NCI-H524 treated with DMSO at 0.1 percent for 48 hours (cell line): ENCODE measurements at places on chromosomes 3 and 15.

GRCh38 chr3:4656059-4656458, 162.9 kb downstream of the ITPR1 start:
- no peak for DNase-seq

DNA sequence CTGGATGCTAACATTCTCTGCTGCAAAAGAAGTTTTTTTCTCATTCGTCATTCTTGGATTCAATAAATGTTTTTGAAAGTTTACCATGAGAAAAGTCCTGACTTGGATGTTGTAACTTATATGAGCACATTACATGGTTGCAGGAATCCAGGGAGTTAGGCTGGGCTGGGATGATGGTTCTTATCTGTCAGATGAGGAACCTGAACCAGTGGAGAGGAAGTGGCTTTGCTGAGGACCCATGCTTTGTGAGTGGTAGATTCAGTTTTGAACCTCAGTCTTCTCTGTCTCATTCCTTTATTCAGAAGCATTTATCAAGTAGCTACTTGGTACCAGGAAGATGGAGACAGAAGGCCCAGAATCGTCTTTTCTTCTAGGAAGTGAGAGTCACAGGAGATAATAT, 3.7 kb upstream of the GASK1A start:
- no peak for DNase-seq

GRCh38 chr3:54481606-54482365, 359.4 kb downstream of the CACNA2D3 start:
- DNase-seq: no peak

DNA sequence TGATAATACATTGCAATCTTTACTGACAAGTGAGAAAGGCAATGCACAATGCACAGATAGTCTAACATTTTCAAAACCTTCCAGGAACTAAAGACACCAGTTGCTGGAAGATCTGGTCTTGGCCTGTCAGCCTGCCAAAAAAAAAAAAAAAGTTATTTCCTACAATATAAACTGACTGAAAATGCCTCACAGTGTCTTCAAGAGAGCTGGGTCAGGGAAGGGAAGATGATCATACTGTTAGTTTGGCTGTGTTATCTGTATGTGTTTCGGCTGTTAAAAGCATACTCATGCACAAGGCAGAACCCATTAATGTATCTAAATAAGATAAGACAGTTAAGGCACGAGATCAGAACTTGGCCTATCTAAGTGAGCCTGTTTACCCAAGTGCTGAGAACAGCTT, 673.4 kb downstream of the MECOM start:
- no peak for DNase-seq

DNA sequence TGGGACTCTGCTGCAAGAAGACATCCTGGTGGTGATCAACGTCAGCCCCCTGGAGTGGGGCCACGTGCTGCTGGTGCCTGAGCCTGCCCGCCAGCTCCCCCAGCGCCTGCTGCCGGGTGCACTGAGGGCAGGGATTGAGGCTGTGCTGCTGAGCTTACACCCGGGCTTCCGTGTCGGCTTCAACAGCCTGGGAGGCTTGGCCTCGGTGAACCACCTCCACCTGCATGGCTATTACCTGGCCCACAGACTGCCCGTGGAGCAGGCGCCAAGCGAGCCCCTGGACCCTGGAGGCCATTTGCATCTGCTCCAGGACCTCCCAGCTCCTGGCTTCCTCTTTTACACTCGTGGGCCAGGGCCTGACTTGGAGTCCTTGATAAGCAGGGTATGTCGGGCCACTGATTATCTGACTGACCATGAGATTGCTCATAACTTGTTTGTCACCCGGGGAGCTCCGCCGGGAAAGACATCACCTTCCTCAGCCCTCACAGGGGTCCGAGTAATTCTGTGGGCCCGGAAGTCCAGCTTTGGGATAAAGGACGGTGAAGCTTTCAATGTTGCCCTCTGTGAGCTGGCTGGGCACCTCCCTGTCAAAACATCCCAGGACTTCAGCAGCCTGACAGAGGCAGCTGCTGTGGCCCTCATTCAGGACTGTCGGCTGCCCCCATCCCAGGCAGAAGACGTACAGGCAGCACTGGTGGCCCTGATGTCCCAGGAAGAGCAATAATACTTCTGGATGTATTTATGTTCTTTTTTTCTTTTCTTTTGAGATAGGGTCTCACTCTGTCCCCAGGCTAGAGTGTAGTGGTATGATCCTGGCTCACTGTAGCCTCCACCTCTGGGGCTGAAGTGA, 7.6 kb downstream of the GDPGP1 start:
- DNase-seq: no peak

DNA sequence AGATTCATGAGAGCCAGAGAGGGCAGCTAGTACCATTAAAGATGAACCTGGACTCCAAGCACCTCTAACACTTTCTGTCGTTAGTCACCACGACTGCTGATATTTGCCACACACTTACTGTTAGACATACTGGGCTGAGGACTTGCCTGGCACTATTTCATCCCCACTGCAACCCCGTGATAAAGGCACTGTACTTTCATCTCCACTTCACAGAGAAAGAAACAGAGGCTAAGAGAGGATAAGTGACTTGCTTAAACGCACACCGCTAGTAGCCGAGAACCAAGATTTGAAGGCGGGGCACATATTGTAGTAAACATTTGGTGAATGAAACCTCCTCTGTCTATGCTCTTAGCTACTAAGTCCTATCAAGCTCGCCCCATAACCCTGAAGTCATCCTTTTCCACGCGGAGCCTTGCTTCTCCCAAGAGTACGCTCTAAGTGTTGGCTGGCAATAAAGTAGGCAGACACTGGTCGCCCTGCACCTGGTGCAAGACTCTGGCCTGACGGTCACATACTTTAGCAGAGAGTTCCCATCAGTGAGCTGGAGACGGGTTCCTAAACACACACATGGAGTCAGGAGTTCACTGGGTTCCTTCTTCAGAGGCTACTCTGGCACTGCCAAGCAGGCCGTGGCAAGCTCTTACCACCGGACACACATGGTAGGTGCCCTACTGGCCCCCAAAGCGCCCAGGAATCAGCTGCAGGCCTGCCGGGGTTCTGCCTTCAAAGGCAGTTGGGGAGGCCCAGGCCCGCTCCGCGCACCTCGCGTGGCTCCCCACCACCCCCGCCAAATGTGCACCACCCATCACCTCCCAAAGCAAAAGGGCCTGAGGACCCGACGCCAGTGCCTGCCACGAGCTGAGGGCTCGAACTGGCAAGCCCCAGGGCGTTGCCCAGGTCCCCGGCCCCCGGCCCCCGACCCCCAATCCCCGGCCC, 951 bp downstream of the POMGNT2 start:
- no peak for DNase-seq

- no peak for DNase-seq
These were observed 19.5 kb upstream of the TRANK1 start for GRCh38 chr3:36964331-36964730.

DNA sequence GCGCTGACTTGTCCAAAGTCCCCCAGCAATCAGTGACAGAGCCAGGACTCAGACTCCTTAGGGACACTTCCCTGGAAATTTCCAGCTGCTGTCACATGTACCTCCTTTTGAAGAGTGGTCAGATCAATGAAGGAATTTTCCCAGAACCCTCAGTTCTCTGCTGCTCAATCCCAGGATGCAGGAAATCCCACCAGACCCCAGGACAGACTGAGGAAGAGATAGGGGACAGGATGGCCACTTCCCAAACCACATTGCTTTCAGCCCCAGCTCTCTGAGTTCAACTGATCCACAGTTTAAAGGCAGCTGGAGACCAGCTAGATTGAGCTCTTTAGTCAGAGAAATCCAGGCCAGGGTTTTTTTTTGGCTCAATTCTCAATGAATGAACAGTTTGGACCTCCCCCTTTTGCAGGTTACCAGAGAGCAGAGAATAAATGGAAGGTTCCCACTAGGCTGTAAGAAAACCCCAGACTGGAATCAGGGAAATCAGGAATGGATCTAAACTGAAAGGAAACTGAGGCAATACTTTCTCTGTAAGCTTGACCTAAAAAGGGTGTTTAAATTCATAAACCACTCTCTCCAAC, 1.5 kb downstream of the CYP1A1 start:
- peak; percentile 6 for DNase-seq

DNA sequence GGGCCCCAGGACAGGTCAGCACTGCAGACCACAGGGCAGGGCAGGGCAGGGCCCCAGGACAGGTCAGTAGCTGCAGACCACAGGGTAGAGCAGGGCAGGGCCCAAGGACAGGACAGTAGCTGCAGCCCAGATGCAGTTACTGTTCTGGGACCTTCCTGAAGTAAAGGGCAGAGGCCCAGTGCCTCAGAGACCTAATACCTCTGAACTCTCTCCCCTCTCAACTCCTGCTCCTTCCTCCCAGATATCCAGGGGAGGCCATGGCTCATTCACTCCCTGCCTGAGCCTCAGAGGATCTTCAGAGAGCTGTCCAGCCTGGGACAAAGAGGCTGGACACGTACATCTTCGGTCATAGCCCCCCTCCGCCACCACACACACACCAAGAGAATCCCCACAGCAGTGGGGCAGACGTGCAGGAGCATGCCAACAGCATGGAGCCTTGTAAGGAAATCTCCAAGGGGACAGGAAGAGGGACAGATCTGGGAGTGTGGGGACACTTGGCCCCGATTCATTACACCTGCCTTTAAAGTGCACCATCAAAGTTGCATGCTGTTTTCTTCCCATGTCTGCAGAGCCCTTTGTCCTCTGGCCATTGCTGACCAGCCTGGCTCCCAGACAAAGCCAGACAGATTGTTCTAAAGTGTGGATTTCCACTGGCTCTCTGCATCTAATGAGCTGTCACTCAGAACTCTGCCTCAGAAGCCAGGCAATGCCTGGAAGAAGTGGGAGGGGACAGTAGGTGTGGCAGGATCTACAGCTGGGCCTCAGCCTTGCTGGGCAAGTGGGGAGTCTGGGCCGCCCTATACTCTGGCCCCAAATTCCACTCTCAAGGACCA, 24.2 kb upstream of the BUB1B start:
- DNase-seq: no peak

GRCh38 chr3:172070802-172071201, 31.4 kb downstream of the FNDC3B start:
- DNase-seq: no peak

DNA sequence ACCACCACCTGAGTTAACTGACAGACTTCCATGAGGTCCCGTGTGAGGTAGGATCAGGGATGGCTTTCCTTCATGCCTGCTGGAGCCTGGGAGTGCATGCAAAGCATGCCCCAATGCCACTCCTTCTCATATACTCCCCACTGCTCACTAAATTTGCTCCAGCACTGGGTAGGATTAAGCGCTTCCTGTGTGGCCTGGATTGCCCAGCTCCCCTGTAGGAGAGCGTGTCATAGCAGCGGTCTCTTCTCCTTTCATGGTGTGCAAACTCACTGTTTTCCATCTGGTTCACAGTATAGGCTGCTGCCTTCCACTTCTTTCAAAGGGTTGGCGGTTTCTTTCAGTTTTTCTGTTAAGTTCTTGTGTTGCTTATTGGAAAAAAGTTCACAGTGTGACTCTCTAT, 34.1 kb upstream of the ABI3BP start:
- DNase-seq: no peak

DNA sequence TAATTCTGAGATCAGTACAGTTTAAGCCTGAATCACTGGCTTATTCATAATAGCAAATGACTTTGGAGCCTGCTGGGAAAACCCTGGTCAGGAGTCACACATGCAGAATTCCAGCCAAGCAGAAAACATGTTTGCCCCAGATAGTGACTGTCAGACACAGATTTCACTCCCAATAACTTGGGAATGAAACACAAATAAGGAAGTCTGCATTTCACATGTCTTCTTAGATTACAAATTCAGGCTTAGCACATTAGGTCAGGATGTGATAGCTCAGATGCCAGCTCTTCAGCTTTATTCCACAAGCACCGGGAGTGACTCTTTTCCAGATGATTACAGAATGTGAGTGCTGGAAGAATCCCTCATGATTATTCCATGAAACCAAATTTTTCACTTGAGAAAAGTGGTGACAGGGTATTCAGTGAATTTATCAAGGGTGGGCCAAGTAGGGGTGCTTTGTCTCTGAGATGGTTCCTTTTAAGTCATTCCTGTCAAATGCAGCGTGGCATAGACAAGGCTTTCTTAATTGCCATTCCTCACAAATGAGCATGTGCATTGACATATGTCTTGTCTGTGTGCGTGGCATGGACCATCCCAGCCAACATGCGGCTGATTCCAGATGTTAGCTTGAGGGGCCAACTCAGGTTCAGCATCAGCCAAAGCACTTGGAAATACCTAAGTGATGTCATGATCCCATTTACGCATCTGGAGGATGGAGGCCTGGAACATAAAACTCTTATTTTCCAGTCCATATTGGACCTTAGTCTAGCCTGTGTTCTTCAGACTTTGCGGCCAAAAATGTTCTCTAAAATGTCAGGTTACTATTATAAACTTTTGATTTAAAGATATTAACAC, 191.0 kb downstream of the EPHB1 start:
- DNase-seq: no peak

DNA sequence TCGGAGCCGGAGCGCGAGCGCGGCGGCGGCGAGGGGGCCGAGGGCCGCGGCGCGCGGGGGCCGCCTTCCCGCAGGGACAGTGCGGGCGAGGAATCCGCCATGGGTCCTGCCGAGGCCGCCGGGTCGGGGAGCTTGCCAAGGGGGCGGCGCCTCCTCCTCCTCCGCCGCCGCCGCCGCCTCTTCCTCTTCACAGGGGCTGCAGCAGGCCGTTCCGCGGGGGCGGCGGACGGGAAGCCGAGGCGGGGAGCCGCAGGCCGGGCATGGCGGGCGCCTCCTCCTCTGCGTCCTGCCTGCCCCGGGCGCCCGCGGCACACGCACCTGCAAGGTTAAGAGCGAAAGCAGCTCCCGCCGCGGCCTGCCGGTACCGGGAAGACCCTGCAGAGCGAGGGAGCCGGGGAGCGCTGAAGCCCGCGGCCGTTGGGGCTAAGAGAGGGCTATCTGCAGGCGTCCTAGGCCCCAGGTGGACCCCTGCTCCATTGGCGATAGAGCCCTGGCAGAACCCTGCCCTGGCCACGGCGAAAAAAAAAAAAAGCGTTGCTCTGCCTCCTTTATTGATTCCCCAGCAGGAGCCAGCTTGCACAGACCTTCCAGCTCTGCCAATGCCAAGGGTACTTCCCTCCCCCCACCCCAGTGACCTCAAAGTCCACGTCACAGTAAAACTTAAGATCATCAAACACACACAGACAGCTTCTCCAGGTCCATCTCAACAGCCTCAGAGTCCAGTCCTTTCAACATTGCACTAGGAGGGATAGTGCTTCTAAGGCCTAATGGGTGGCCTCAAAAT, at the start of gene LYSMD2:
Gene LYSMD2 (minus strand): TSS at position 134 of the 784 bp plus-strand sequence. CDS start 33 bp downstream, at position 101.
- DNase-seq: no peak

- no peak for DNase-seq
These were observed 2.2 kb downstream of the PLSCR1 start for GRCh38 chr3:146542179-146542578.

GRCh38 chr3:122052968-122053367, 2.2 kb upstream of the CD86 start:
- no peak for DNase-seq

GRCh38 chr3:2154621-2155020, 56.0 kb downstream of the CNTN4 start:
- DNase-seq: no peak

GRCh38 chr3:89395456-89395855, 288.0 kb downstream of the EPHA3 start:
- no peak for DNase-seq

DNA sequence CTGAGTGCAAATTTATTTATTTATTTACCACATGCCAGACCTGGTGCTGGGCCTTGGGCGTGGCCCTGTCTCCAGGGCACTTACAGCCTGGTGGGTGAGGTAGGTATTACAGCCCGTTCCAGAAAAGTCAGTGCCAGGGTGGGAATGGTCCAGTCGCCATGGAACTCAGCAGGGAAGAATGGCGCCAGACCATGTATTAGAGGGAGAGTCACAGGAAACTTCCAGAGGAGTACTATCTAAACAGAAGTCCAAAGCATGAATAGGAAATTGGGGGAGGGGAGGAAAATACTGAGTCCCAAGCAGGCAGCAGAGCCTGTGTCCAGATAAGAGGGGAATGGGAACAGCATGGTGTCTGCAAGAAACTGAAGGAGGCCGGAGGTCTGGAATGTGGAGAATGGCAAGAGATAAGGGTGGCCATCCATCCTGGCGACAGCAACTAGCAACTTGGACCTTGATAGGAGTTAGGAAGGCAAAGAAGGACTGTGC, 27.0 kb downstream of the SH3BP5 start:
- no peak for DNase-seq
